ENCODE measurements at places on chromosomes 5 and 9. TPM values are rescaled to one million over a fixed set of nuclear protein-coding genes. Genes with fewer than 3 reads are reported as not detected.

DEPDC1B gene
- total RNA-seq, result 2.2 TPM

OBP2B gene
- not detected for total RNA-seq

BTNL8 gene
- not detected for total RNA-seq

OLFM1 gene
- 5.5 TPM for total RNA-seq

MYORG gene
- total RNA-seq, result 6.9 TPM

C6 gene
- not detected for total RNA-seq

IFNK gene
- total RNA-seq, result not detected

CFAP90 gene
- total RNA-seq, result 0.84 TPM

SHISAL2B gene
- total RNA-seq, result not detected

CCDC192 gene
- total RNA-seq, result not detected

SNCAIP gene
- 0.84 TPM for total RNA-seq

NACC2 gene
- 31.3 TPM for total RNA-seq

KCNIP1 gene
- total RNA-seq, result 0.45 TPM

HAVCR1 gene
- 1.3 TPM for total RNA-seq

All from astrocyte (in vitro differentiated cells and primary cell).